Amniotic epithelial cell (primary cell): ENCODE measurements at places on chromosomes 13 and 19.

- no peak for DNase-seq
These were observed 4.2 kb upstream of the HIPK4 start for GRCh38 chr19:40393894-40394815.

- DNase-seq, result peak; percentile 77
These were observed 27.2 kb upstream of the NDUFS7 start for GRCh38 chr19:1356508-1356865.

GRCh38 chr19:7182489-7182888 lies 111.7 kb downstream of the INSR start:
- no peak for DNase-seq

GRCh38 chr19:57362997-57363687 lies at the start of the genes TRAPPC2B and ZNF547:
Gene TRAPPC2B (plus strand): TSS chr19:57363551. CDS start chr19:57364834, 1,283 bp downstream.
Gene ZNF547 (plus strand): TSS chr19:57363551. CDS start chr19:57368556, 5,005 bp downstream.
- DNase-seq, result peak; percentile 99

DNA sequence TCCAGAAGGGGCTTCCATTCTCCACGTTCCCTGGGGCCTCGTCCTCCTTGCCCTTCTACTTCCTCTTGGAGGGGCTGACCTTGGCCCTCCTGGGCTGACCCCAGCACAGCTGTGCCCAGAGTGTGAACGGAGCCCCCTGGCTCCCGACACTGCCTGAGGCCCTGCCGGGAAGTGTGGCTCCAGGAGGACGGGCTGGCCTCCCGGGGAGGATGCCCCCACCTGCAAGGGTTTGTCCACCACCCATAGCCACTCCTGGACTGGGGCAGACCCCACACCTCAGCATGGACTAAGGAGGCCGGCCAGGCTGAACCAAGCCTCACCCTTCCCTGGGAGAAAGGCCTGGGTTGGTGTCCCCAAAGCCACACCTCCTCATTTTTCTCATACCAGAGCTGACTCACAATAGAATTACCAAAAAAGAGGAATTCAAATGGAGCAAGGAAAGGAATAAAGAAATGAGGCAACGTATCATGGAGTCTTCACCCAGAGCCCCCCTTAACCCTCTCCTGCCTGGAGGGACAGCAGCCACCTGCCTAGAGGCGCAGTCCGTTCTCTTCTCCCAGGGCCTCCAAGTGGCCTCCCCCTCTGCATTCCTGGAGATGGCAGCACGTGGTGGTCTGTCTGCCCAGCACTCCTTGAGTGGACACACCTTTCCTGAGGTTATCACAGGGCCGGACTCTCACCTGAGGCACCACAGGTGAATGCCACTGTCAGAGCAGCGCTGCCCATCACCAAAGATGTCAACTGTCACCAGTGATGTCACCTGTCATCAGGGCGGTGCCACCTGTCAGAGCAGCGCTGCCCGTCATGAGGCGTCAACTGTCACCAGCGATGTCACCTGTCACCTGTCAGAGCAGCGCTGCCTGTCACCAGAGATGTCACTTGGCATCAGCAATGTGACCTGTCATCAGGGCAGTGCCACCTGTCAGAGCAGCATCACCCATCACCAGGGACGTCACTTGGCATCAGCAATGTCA lies 3.1 kb upstream of the C13orf46 start:
- DNase-seq, result peak; percentile 58

DNA sequence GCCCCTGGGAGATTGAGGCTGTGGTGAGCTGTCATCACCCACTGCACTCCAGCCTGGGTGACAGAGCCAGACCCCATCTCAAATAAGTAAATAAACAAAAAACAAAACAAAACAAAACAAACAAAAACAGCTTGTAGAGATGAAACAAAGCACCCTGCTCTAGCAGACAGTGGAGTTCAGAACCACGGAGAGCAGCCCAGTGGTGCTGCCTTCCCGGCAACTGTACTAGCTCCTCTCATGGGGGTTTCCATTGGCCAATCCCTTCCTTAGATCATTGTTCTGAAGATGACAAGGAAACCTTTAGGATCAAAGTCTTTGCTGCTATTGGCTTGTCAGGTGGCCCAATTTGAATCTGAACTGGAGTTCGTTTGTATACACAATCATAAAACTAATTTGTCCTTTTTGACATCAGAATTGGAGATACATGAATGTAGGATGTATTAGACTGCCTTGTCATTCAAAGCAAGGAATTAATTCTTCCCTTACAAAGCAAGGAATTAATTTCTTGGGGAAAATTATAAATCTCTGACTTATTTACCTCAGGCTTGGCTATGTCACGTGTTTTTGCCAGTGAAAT lies 19.7 kb upstream of the SYCN start:
- peak; percentile 55 for DNase-seq

DNA sequence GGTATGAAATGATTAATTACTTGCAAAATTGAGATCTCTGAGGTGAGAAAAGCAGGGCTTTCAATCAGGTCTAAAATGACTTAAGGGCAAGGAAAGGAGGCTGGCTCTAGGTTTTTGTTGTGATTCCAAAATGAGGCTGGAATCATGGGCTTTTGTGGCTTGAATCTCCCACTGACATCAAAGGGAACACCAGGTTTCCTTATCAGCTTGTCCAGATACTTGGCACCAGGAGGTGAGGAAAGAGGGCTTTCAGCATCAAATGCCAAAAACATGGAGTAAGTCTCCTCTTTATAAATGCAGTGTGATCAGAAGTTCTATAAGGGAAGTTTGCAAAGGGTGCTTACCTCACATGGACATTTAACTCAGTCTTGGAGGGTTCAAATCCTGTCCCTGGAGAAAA lies 402.3 kb downstream of the NDFIP2 start:
- no peak for DNase-seq

GRCh38 chr19:4969772-4970531 lies 1.0 kb downstream of the KDM4B start:
- no peak for DNase-seq

GRCh38 chr19:29303069-29303718 lies 90.2 kb upstream of the UQCRFS1 start:
- no peak for DNase-seq

- peak; percentile 48 for DNase-seq
These were observed 25.9 kb downstream of the GRIN2D start for GRCh38 chr19:48419158-48419920.

GRCh38 chr13:109833071-109833470 lies 46.7 kb upstream of the IRS2 start:
- DNase-seq, result no peak

GRCh38 chr13:79508224-79508961 lies 27.4 kb downstream of the NDFIP2 start:
- no peak for DNase-seq

GRCh38 chr19:14510311-14511228 lies 7.6 kb downstream of the DNAJB1 start:
- peak; percentile 84 for DNase-seq

DNA sequence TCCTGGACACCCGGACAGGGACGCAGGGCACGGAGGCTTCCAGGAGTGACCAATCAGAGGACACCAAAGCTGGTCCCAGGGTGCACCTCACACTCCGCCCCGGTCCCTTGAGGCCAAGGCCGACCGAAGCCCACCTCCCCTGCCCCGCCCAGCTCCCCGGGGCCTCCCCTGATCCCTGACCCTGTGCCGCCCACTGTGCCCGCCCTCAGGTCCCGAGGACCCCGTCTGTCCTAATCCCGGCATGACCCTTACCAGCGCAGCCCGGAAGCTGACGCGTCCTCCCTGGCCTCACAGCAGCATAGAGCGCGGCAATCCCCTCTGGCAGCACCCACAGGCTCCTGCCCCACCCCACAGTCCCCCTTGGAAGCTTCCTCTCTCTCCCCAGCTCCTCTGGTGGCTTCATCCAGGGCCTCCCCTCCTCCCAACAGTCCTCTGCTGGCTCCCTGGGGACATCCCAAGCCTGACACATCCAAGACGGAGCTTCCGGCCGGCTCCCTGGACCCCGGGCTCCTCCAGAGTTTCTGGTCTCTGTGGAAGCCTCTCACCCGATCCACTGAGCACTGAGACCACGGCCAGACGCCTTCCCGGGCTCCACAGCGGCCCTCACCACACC lies 7.4 kb upstream of the CDC34 start:
- no peak for DNase-seq

DNA sequence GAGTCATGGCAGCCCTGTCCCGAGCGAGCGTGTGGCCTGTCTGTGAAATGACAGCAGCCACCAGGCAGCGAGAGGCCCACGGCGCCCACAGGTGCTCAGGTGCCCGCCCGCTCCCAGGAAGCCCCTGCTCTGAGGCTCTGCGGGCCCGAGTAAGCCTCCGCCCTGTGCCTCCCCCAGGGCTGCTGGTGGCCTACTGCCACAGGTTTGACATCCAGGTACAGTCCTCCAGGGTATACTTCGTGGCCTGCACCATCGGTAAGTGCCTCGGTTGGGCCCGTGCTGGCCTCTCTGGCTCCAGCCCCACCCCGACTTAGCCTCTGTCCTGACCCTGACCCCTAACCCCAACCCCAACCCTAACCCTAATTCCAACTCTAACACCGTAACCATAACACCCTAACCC lies 15.0 kb upstream of the TMPRSS9 start:
- DNase-seq, result no peak

- no peak for DNase-seq
These were observed 56.8 kb upstream of the KLF12 start for GRCh38 chr13:74190999-74191398.

DNA sequence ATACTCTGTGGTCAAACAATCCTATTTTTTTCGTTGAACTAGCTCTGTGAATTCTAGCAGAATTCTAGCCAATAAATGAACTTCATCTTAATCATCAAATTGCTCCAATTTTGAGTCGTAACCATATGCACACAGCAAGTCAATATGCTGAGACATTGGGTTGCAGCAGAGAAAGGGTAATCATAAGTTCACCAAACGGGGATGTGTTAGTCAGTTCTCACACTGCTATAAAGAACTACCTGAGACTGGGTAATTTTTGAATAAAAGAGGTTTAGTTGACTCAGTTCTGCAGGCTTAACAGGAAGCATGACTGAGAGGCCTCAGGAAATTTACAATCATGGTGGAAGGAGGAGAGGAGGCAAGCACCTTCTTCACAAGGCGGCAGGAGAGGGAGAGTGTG lies 67.7 kb upstream of the ABCC4 start:
- no peak for DNase-seq

- DNase-seq, result no peak
These were observed 660 bp downstream of the CIC start for GRCh38 chr19:42269478-42270345.

DNA sequence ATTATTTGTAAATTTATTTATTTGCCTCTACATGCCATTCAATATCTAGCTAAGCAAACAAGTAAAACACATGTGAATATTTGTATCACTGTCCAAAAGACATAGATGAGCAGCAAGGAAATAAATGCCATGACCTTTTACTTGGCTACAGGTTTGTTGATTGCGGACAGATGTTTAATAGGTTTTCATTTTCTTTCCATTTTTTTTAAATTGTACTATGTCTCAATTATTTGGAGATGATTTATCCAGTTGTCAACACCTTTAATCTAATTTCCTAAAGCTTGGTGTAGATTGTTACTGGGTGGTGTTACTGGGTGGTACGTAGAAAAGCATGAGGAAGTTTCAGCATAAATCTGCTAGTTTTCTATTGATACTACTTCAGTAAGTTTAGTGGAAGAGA lies 560.6 kb upstream of the SPRY2 start:
- no peak for DNase-seq

DNA sequence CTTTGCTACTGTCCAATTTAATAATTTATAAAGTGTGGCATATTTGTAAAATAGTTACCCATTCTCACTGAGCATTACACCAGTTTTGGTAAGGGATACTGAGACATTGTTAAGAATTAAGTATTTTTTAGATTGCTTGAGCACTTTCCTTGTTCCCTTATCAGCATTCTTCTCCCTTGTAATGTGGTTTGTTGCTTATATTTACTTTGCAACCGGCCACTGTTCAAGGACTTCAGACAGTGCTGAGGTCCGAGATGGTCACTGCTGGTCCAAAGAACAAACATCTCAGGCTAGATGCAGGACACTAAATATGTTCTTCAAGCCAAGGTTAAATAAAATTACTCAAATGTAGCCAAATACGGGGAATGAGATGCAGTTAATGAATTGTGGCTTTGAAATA lies 161.4 kb downstream of the TM9SF2 start:
- DNase-seq, result no peak

GRCh38 chr13:56563663-56564062 lies 577.1 kb upstream of the PRR20A start:
- no peak for DNase-seq

DNA sequence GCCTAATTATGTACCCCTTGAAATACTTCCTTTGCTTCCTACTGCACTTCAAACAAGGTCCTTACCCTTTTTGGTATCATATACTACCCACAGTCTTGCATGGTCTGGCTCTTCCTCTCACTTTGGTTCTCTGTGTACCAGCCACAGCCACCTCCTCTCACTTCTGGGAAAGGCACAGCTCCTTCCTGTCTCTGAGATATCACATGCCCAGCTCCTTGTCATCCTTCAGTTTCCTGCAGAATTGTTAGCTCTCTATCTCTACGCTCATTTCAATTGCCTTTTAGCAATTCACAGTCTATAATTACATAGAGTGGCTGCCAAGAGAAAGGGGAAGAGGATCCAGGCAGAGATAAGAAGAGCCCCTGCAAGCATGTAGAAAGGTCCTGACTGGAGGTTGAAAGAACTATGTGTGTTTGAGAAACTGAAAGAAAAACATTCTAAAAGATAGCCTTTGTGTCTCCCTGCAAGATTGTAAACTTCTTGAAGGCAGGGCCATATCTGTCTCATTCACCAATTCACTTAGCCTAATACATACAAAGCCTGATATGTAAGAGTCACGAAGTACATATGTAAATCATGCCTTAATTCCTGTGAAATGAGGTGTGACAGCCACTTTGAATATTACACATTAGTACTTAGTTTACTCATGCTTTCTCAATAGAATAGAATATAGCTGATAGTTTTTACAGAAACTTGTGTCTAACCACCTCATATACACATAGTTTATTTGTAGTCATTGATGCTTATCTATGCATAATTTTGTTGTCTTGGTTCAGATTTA lies 933.1 kb downstream of the DIAPH3 start:
- no peak for DNase-seq

- DNase-seq, result no peak
These were observed 3.0 kb downstream of the HSPBP1 start for GRCh38 chr19:55276720-55277430.

GRCh38 chr13:101691341-101691860 lies 238.9 kb downstream of the ITGBL1 start:
- peak; percentile 56 for DNase-seq

DNA sequence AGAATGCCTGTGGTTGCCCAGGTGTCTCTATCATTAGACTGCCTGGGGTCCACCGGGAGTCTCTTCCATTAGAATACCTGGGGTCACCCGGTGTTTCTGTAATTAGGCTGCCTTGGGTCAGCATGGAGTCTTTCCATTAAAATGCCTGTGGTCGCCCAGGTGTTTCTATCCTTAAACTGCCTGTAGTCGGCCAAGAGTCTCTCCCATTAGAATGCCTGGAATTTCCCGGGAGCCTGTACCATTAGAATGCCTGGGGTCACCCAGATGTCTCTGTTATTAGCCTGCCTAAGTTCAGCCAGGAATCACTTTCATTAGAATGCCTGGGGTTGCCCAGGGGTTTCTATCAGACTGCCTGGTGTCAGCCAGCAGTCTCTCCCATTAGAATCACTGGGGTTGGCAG lies 1492.8 kb downstream of the UQCRFS1 start:
- no peak for DNase-seq

- DNase-seq, result no peak
These were observed 39.2 kb downstream of the TSSK6 start for GRCh38 chr19:19475849-19476828.

DNA sequence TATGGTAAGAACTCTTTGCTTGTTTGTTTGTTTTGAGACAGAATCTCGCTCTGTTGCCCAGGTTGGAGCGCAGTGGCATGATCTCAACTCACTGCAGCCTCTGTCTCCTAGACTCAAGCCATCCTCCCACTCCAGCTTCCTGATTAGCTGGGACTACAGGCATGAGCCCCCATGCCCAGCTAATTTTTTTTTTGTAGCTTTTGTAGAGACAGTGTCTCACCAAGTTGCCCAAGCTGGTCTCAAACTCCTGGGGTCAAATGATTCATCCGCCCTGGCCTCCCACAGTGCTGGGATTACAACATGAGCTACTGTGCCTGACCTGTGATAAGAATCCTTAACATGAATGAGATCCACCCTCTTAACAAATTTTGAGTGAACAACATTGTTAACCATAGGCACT lies 183.9 kb upstream of the TSHZ3 start:
- peak; percentile 2 for DNase-seq
